ENCODE measurements at places on chromosomes 1 and 21.

- no peak for DNase-seq
Observed at GRCh38 chr1:214641214-214641895, 38.4 kb downstream of the CENPF start.

GRCh38 chr21:16116069-16116468 lies 386.3 kb downstream of the USP25 start:
- no peak for DNase-seq

- DNase-seq = peak; percentile 91
Observed at GRCh38 chr1:171245458-171246064, 2.7 kb upstream of the FMO1 start.

GRCh38 chr1:15455522-15455921 lies 1.0 kb upstream of the CELA2A start:
- DNase-seq = no peak

DNA sequence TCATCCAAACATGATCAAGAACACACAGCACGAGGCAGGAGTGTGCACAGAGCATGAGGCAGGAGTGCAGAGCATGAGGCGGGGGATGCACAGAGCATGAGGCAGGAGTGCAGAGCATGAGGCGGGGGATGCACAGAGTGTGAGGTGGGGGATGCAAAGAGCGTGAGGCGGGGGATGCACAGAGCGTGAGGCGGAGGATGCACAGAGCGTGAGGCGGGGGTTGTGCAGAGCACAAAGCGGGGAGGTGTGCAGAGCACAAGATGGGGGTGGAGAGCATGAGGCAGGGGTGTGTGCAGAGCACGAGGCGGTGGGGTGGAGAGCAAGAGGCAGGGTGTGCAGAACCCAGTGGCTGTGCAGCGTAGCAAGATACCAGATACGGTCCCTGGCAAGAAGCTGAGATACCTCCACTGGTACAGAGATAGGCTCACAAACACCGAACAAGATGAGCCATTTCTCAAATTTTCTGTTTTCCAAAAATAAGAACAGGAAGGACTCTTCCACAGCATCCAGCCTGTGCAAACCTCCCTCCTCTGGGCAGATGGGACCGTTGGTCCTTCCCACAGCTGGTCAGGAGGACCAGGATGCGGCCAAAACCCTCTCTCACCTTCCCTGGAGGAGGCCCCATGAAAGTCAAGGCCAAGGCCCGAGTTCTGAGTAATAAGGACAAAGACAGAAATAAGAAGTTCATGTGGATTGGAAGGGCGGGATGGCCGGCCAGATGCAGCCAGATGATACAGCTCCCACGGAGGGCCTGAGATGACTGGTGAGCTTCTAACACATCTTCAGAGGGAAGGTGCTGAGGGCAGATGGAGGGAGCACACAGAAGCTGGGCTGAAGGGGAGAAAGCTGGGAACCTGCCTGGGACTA lies 12.0 kb downstream of the SPATC1L start:
- DNase-seq = no peak

GRCh38 chr1:28506907-28507246 lies 1.0 kb downstream of the RCC1 start:
- no peak for DNase-seq

DNA sequence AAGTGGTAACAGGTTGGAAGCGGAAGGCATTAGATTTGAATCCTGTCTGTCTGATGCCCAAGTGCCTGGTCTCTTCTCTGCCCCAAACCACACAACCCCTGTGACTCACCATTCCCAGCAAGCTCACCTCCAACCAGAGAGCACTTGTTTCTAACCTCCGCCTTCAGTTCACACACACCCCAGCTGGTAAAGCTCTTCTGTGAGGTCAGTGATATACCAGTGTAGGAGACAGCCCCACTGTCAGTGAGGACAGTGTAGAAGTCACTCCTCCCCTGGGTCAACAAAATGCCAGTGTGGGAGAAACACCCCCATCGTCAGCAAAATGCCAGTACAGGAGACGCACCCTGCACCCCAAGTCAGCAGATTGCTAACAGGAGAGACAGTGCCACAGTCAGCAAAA lies 2.6 kb downstream of the RIMS3 start:
- DNase-seq = no peak

GRCh38 chr1:61254634-61255357 lies 172.4 kb downstream of the NFIA start:
- peak; percentile 70 for DNase-seq

DNA sequence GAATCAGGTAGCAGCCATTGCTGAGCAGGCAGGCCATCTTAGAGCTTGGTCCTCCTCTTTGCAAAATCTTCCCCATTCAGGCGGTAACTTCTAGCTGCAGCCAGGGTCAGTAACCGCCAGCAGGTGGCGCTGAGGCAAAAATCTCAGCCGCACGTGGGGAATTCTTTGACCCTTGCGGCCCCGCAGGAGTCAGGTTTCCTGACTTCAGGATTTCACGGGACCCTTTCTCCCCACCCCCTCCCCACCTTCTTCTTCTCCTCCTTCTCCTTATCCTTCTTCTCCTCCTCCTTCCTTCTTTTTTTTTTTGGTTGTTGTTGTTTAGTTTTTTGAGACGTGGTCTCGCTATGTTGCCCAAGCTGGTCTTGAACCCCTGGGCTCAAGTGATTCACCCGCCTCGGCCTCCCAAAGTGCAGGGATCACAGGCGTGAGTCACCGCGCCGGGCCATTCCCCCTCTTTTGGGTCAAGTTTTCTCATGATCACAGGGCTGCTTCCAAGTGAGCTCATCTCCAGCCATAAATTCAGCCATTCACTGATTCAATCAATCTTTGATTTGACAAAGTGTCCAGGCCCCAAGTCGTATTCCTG lies 33.4 kb upstream of the TENT5B start:
- DNase-seq = peak; percentile 49

DNA sequence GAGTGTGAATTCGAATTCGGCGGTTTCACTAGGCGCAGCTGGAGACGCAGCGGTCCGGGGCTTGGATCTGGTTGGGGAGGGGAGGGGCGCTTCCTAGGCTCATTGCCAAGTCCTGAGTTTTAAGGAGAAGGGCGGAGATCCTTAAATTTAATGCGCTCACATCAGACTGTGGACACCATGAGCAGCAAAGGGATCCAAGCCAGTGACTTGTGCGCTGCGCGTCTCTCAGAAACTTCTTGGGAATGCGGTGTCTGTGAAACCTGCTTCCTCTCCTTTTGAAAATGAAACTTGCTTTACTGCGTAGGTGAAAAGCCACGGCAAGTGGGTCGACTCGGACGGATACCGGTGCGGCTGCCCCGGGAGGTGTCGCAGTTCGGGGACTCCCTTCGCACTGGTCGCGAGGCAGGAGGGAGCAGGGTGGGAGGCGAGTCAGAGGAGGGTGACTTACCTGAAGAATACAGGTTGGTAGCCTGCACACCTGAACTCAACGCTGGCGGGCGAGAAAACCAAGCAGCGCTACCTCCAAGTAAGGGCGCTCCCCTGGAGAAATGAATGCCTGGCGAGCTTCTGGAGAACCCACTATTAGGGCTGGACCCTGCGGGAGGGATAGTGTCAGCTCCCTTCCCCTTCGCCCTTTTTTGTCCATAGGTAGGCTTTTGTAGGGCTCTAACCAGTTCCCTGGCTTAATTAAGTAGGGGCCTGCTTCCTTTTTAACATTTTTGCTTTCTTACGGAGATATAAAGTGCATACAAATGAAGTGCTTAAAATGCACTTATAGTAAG lies 992 bp downstream of the TENT5C start:
- no peak for DNase-seq

DNA sequence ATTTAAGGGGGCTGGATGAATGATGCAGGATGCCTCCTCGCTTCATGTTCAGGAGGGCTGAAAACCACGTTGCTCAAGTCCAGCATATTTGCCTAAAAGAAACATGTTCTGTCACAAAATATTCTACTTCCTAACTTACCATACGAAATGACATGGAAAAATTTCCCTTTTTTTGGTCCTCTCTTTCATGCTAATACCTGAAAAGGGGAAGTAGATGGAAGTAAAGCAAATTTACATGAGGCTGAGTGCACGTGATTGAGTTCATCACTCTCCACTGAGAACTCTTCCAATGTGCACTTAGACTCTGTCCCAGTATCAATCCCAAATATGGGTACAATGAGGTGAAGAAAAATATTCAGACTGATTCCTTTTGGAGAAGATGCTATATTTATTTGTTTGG lies 23.0 kb downstream of the XCL2 start:
- DNase-seq = no peak

DNA sequence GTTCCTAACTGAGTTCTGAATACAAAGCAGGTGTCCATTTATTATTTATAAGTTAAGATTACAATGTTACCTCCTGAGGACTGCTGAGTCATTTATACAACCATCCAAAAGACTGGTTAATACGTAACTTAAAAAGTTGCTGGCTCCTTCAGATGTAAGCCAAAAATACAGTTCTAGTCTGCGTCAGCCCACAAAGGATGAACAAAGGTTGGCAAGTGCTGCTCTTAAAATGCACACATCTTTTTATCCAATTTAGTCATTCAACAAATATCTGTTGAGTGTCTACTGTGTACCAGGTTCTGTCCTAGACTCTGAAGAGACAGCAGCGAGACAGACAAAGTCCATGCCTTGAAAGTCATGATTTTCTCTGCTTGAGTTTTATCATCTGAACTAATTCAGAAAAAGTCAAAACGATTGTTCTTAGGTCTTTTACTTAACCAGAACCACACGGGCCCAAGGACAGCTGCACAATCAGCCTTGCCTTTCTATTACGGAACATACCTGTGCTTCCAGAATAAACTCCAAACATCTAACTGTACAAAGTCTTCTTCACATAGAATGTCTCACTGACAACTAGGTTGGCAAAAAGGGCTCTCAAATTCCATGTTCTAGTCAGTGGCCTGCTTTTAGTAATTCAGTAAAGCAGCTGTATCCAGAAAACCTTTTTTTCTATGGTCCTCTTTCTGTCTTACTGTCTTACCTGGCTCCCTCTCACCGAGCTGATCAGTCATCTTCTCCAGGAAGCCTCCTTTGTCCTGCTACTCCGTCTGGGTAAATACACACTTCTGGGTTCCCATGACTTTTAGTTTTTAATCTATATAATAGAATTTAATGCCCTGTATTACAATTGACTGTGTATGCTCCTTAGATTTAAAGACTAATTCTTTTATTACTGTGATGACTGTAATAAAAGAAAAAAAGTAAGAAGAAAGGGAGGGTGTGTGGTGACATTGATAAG lies 15.5 kb upstream of the CNN3 start:
- no peak for DNase-seq

- peak; percentile 45 for DNase-seq
Observed at GRCh38 chr1:51506537-51506936, 12.5 kb downstream of the EPS15 start.

GRCh38 chr1:78054559-78054958 lies 8.8 kb downstream of the GIPC2 start:
- no peak for DNase-seq

DNA sequence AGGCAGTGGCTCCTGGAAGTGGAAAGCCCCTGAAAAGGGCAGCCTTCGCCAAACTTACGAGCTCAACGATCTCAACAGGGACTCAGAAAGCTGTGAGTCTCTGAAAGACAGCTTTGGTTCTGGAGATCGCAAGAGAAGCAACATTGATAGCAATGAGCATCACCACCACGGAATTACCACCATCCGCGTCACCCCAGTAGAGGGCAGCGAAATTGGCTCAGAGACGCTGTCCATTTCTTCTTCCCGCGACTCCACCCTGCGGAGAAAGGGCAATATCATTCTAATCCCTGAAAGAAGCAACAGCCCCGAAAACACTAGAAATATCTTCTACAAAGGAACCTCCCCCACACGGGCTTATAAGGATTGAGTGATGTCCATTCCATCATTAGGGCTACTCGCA lies 42.4 kb downstream of the PLPPR4 start:
- DNase-seq = no peak

- no peak for DNase-seq
Observed at GRCh38 chr1:239795304-239795703, 296.4 kb upstream of the FMN2 start.

GRCh38 chr1:27398405-27399149 lies 6.2 kb downstream of the GPR3 start:
- no peak for DNase-seq

DNA sequence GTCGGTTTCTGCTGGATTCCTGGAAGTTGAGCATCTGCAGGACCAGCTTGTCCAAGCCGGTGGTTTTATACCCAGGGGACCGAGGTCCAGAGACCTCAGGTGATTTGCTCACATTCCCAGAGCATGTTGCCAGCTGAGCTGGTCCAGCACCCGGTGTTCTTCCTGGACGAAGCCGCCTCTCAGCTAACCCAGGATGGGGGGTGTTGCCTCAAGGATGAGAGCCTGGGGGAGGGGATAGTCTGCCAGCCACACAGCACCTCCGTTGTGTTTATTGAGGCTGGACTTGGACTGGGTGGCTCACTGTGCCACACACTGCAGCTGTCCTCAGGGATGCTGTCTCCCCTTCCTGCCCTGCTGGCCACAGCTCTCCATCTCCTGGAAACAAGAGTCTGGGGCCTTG lies 1.5 kb downstream of the TMEM201 start:
- no peak for DNase-seq

DNA sequence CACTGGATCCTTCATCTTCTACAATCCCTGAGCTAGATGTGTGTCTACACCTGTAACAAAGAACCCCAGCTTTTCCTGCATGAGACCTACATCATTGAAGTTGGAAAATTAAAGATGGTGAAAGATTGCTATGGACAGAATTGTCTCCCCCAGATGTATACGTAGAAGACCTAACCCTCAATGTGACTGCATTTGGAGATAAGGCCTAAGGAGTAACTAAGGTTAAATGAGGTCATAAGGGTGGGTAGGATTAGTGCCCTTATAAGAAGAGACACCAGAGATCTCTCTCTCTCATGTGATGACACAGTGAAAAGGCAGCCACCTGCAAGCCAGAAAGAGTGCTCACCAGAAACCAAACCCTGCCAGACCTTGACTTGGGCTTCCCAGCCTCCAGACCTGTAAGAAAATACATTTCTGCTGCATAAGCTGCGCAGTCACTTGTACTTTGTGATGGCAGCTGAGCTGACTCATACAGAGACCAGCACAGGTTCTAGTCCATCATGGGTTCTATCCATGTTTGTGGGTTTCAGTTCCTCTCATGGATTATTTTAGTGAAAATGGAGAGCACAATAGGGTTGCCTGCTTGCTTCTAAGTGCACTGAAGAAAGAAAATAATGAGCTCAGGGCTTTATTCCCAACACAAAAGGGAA lies 180.8 kb downstream of the TPR start:
- DNase-seq = no peak

GRCh38 chr1:245946905-245947304 lies 560.2 kb downstream of the SMYD3 start:
- no peak for DNase-seq

DNA sequence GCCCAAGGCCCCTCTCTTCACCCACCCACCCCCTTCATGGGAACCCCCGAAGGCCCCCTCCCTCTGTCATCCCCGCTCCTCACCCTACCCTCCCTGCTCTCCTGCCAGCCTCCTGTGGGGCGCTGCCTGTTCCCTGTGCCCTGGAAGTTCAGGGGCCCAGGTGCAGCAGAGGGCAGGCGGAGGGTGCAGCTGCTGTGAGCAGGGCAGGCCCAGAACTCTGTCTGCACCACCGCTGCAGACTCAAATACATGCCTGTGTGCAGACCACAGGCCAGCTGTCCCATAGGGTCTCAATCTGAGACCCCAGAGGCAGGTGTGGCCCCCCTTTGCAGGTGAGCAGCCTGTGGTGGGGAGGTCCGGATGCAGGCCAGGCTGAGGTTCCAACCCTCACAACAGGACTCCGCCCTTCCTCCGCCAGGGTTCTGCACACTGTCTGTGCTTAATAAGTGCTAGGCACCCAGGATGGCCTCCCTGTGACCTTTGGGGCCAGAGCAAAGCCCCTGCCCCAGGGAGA lies 62.5 kb downstream of the WNT9A start:
- DNase-seq = no peak

GRCh38 chr1:242425232-242425631 lies 99.3 kb downstream of the PLD5 start:
- no peak for DNase-seq
